Skin of body (tissue), 3 donors: ENCODE measurements at places on chromosomes 12 and 14. TPM values are rescaled to one million over a fixed set of nuclear protein-coding genes. Genes with fewer than 3 reads are reported as not detected.

Gene TULP3
- 17.6 TPM for total RNA-seq

Gene TPPP2
- not detected for total RNA-seq

Gene TSHR
- 2.9 TPM for total RNA-seq

Gene TOMM20L
- not detected for total RNA-seq

Gene KRT78
- total RNA-seq, result 13.7 TPM

Gene DIABLO
- total RNA-seq, result 31.7 TPM

Gene DEPDC4
- total RNA-seq, result 1.9 TPM

Gene CAPZA3
- total RNA-seq, result not detected

Gene CCDC60
- not detected for total RNA-seq
